T-helper 17 cell (primary cell): ENCODE measurements at places on chromosomes 12 and 14.

GRCh38 chr14:24261256-24261968, 1.6 kb downstream of the TGM1 start:
- peaks cover 4% of the 10 kb centered on the region for H3K4me1 ChIP-seq
- H3K27ac ChIP-seq: no peak overlapping the region
- no peak overlapping the region for H3K4me3 ChIP-seq
- no peak for DNase-seq

- H3K36me3 ChIP-seq: peaks cover 4% of the 10 kb centered on the region
- H3K27me3 ChIP-seq: no peaks in the 10 kb centered on the region
- no peak overlapping the region for H3K27ac ChIP-seq
- no peak for DNase-seq
- no peak overlapping the region for H3K4me3 ChIP-seq
Measured at GRCh38 chr12:21662122-21662792, 4.6 kb upstream of the LDHB start.

DNA sequence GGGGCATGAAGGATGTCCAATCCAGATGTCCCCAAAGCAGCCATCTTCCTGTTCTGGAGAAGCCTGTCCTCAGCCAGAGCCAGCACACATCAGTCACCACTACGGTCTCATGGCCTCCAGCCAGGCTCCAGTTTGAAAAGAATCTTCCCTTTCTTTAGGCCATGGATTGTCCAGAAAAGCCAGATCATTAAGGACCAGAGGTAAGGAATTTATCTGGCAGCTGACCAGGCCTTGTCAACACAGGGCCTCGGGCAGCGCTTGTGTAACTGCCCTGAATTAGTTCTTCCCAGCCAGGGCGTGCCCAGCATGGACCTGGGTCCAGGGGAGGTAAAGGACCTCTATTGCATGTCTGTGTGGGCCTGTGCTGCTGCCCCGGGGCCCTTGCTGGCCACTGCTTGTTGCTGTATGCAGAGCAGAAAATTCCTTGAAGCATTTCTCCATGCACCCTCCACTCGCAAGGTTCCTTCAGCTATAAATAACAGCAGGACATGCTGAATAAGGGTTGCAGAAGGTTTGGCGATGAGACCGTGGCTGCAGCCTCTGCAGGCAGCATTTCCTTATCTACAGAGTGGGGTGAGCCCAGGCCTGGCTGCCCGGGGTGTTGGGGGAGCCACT, 21.7 kb upstream of the VPS37B start:
- no peaks in the 10 kb centered on the region for H3K27me3 ChIP-seq
- H3K4me3 ChIP-seq: no peak overlapping the region
- no peaks in the 10 kb centered on the region for H3K36me3 ChIP-seq
- peaks cover 7% of the 10 kb centered on the region for H3K4me1 ChIP-seq

- no peaks in the 10 kb centered on the region for H3K27me3 ChIP-seq
- no peaks in the 10 kb centered on the region for H3K4me1 ChIP-seq
- H3K36me3 ChIP-seq: no peaks in the 10 kb centered on the region
- DNase-seq: no peak
- H3K27ac ChIP-seq: no peak overlapping the region
Measured at GRCh38 chr12:49985981-49986380, 13.2 kb downstream of the AQP6 start.

DNA sequence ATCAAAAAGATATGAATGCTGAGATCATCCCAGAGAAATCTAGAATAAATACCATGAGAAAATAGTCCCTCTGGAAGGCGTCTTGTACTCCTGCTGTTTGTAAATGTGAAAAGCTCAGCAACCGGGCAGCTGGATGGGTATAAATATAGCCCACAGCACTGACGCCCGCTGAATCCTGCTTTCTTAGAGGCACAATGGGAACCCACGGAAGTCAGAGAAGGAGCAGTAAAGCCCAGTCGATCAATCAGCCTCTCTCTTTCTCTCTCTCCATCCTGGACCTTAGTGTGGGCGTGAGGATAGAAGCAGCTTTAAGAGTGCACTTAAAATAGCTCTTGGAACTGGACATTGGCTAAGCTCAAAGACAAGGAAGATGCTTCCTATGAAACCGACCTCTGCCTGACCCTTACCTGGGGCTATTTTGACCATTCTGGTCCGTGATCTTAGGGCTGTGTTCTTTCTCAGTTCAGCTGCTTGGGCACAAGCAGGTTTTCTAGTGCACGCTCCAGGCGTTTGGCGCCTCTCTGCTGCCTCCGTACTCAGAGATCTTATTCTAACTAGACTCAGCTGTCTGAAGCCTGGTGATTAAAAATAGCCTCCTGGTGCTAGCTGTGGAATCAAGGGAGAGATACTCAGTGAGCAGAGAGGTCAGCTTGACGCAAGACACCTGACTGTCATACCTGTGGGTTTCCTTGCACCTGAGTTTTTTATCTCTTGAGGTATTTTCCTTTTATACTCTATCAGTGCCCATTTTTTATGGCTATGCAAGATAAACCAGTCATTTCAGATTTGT, 144.6 kb downstream of the ETV6 start:
- H3K36me3 ChIP-seq: peaks cover 6% of the 10 kb centered on the region
- H3K4me3 ChIP-seq: no peak overlapping the region
- H3K27me3 ChIP-seq: no peaks in the 10 kb centered on the region
- H3K4me1 ChIP-seq: peaks cover 50% of the 10 kb centered on the region
- no peak overlapping the region for H3K27ac ChIP-seq

- DNase-seq: no peak
- no peak overlapping the region for H3K27ac ChIP-seq
Measured at GRCh38 chr14:42460673-42461072, 854.0 kb downstream of the LRFN5 start.

GRCh38 chr14:59343585-59343984, 121.6 kb downstream of the GPR135 start:
- no peak for DNase-seq
- H3K4me3 ChIP-seq: no peak overlapping the region
- H3K27ac ChIP-seq: no peak overlapping the region
- H3K4me1 ChIP-seq: no peaks in the 10 kb centered on the region
- H3K27me3 ChIP-seq: no peaks in the 10 kb centered on the region

DNA sequence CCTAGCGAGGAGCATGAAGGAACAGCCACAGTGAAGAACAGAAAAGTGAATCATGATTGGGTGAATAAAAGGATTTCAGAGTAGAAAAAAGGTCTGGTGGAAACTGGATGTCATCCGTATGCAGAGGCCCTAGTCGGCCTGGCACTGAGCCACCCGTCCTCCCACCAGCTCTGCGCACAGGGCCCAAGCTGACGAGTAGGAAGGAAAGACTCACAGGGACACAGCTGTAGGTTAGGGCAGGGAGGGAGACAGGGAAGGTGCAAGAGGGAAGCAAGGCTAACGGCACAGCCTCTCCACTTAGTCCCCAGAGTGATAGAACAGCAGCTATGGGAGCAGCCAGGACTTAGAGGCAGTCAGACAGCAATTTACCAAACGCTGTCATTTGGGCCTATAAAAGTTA, 112.6 kb downstream of the KCNK10 start:
- DNase-seq: no peak
- H3K27me3 ChIP-seq: peaks cover 38% of the 10 kb centered on the region
- H3K4me1 ChIP-seq: peaks cover 2% of the 10 kb centered on the region

GRCh38 chr12:92582475-92582874, 120.3 kb upstream of the PLEKHG7 start:
- H3K27me3 ChIP-seq: no peaks in the 10 kb centered on the region
- no peak for DNase-seq
- no peak overlapping the region for H3K4me3 ChIP-seq
- H3K4me1 ChIP-seq: no peaks in the 10 kb centered on the region

- no peak for DNase-seq
- no peaks in the 10 kb centered on the region for H3K27me3 ChIP-seq
- H3K4me3 ChIP-seq: peak overlapping the region; percentile 99
- H3K4me1 ChIP-seq: peaks cover 21% of the 10 kb centered on the region
- H3K36me3 ChIP-seq: no peaks in the 10 kb centered on the region
- peak overlapping the region; percentile 84 for H3K27ac ChIP-seq
Measured at GRCh38 chr12:123384318-123384993, 524 bp downstream of the KMT5A start.

- H3K36me3 ChIP-seq: no peaks in the 10 kb centered on the region
- DNase-seq: no peak
- no peak overlapping the region for H3K4me3 ChIP-seq
- peaks cover 18% of the 10 kb centered on the region for H3K27me3 ChIP-seq
- H3K27ac ChIP-seq: no peak overlapping the region
- H3K4me1 ChIP-seq: no peaks in the 10 kb centered on the region
Measured at GRCh38 chr12:113782873-113783272, 183.3 kb downstream of the RBM19 start.

GRCh38 chr12:122084857-122085405, 6.4 kb downstream of the MLXIP start:
- H3K36me3 ChIP-seq: peaks cover 7% of the 10 kb centered on the region
- DNase-seq: no peak
- H3K4me3 ChIP-seq: no peak overlapping the region
- H3K27me3 ChIP-seq: no peaks in the 10 kb centered on the region

GRCh38 chr12:98678946-98679610, 34.0 kb downstream of the APAF1 start:
- DNase-seq: no peak
- H3K27me3 ChIP-seq: no peaks in the 10 kb centered on the region
- no peak overlapping the region for H3K27ac ChIP-seq

DNA sequence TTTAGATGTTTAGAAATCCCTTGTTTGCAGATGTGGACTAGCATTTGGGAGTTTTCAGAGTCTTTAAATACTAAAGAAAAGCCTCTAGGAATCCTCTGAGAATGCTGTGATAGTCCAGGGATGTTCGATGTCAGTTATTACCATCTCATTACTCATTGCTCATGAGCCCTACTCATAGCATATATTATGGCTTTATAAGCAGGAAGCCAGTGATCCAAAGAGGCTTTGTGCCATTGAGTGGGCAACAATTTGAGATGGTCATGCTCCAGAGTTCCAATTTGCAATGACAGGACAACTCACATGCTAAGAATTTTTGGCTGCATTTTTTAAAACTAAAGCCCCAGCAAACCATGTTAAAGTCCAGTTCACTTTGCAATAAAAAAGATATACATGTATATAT, 163.0 kb downstream of the OTOGL start:
- H3K4me3 ChIP-seq: no peak overlapping the region
- H3K27ac ChIP-seq: no peak overlapping the region
- peaks cover 16% of the 10 kb centered on the region for H3K27me3 ChIP-seq
- no peaks in the 10 kb centered on the region for H3K36me3 ChIP-seq
- no peak for DNase-seq
- H3K4me1 ChIP-seq: peaks cover 2% of the 10 kb centered on the region

DNA sequence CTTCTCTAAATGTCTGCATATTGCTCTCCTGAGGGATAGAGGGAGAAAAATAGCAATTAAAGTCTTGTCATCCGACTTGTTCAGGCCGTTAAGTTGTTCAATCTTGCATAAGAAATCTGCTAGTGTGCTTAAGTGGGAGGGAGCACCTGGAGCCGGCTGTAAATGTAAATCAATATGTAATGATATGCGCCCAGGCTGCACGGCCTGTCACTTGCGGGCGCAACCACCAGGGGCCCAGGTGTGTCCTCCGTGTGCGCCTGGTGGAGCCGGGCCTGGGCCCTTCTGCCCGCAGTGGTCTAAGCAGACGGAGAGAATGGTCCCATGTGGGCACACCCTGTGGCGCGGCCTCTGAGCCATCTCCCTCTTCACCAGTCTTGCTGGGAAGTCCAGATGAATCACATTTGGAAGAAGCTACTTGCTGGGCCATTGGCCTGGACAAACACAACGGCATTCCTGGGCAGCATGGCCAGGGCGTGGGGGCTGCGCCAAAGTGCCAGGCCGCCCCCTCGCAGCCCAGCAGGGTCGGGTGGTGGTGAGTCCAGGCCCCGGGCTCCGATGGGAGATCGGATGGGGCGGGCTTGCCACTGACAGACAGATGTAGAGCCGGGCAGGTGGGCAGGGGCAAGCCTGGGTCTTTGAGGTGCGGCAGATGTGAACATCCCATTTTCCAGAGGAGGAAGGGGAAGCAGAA, 193.3 kb upstream of the C14orf180 start:
- no peak for DNase-seq
- H3K4me1 ChIP-seq: peaks cover 18% of the 10 kb centered on the region

- no peaks in the 10 kb centered on the region for H3K27me3 ChIP-seq
- no peak overlapping the region for H3K27ac ChIP-seq
- H3K4me3 ChIP-seq: no peak overlapping the region
Measured at GRCh38 chr14:68951800-68952530, 27.1 kb downstream of the ACTN1 start.

GRCh38 chr12:6507102-6507998, 13.4 kb downstream of the NCAPD2 start:
- no peak for DNase-seq
- H3K27me3 ChIP-seq: no peaks in the 10 kb centered on the region
- H3K27ac ChIP-seq: peak overlapping the region; percentile 54
- no peak overlapping the region for H3K4me3 ChIP-seq

DNA sequence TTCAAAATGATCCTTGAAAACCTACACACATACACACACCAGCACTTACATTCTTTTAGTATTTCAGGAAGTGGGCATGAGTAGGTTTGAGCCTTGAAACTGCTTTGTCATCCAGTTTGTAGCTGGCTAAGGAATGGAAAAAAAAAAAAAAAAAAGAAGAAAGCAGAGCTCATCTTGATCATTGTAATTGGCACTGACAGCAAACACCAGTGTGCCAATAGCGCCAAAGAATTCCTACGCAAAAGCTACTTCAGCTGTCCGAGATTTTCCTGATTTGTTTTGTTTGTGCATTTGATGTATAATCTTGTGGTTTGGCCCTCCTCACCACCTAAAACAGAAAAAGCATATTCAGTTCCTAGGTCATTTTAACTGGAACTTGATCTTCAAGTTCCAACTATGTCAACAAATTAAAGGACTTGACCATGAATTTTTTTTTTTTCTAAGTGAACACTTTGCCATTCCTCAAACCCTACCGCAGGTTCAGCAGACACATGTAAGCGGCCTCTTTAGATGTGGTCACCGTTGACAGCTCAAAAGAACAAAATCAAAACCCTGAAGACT, 57.3 kb downstream of the FLRT2 start:
- no peaks in the 10 kb centered on the region for H3K27me3 ChIP-seq
- no peaks in the 10 kb centered on the region for H3K4me1 ChIP-seq
- H3K27ac ChIP-seq: no peak overlapping the region
- H3K4me3 ChIP-seq: no peak overlapping the region

- H3K4me1 ChIP-seq: no peaks in the 10 kb centered on the region
- peaks cover 2% of the 10 kb centered on the region for H3K36me3 ChIP-seq
- H3K27ac ChIP-seq: peak overlapping the region; percentile 47
- H3K4me3 ChIP-seq: no peak overlapping the region
- no peak for DNase-seq
- H3K27me3 ChIP-seq: peaks cover 36% of the 10 kb centered on the region
Measured at GRCh38 chr12:62799766-62800406, 135.1 kb downstream of the PPM1H start.
